Posterior vena cava (tissue), 2 donors: ENCODE measurements at places on chromosomes 12 and 14.
A peak's percentile ranks its signal among the peaks of the same experiment; 100 is the strongest.

GRCh38 chr14:21037156-21037555 is 2.5 kb upstream of the RNASE13 start:
- DNase-seq, result no peak

GRCh38 chr12:7638760-7639555 is 26.8 kb downstream of the APOBEC1 start:
- peak; percentile 86 for DNase-seq

DNA sequence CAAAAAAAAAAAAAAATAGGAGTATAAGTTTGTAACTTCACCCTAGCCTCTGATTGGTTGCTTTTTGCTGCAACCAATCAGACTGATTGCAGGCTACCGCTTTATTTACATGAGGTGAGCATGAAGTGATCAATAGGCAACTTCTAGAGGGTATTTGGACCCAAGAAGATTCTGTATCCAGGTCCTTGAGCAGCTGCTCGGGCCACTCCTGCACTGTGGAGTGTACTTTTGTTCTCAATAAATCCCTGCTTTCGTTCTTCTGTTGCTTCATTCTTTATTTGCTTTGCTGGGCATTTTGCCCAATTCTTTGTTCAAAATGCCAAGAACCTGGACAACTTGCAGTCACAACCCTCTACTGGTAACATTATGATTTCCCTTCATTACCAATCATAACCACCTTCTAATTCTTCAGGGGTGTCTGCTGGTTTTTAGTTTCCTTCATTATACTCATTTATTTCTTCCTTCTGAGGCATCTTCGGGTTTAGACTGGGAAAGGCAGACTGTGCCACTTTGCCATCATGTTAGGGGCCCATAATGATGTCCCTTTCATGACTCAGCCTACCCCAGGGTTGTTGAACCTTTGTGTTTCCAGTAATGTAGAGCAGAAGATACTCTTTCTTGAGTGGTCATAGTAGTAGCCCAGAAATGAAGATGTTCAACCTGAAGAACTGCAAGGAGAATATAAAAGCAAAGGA is 43.4 kb upstream of the LIMA1 start:
- no peak for DNase-seq

GRCh38 chr12:132507656-132508490 is 17.9 kb downstream of the FBRSL1 start:
- DNase-seq, result no peak

- DNase-seq, result peak; percentile 92
These were observed 628 bp upstream of the TSHR start for GRCh38 chr14:80954687-80955299.

- no peak for DNase-seq
These were observed 9.2 kb upstream of the RAD52 start for GRCh38 chr12:958588-959123.

DNA sequence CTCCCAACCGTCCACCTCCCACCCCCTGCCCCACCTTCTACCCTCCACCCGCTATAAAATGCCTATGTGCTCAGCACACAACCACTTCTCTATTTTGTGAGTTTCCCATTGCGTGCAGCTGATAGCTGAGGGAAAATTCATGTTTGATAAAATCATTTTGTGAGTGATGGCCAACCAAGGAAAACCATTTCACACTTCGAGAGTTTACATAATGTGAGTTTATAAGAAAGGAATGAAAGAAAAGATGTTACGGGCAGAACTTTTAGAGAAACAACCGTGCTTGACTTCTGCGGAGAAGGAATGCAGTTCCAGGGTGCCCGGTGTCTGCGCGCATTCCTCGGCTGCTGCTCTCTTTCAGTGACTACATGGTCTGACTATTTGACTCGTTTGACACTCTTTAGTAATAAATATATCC is 140.9 kb downstream of the EFCAB11 start:
- DNase-seq, result no peak

- no peak for DNase-seq
These were observed 17.6 kb upstream of the CRIP2 start for GRCh38 chr14:105456736-105457617.

DNA sequence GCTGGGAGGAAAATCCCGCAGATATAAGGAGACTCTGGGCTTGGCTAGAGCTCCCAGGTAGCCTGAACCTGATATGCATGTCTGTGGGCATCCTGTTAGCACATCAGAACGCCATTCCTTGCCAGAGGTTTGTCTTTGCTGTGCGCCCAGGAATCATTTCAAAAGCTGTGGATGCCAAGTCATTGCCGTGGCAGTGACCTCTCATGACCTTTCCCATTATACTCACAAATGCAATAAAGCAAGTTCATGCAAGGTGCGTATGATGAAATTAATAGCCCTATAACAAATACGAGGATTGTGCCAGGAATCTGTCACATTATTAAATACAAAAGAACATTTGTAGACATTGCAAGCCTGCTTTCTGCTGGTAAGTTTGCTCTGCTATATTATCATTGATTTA is 229.1 kb upstream of the PELI2 start:
- no peak for DNase-seq

GRCh38 chr14:63045234-63045611 is at the start of gene KCNH5:
KCNH5 (minus strand) TSS chr14:63045458; CDS start chr14:63045186, 272 bp downstream.
- DNase-seq, result no peak

- DNase-seq, result no peak
These were observed at the start of gene OR4K14 for GRCh38 chr14:20019257-20019865. OR4K14 (minus strand) TSS chr14:20019307; CDS start chr14:20015193, 4,114 bp downstream.

DNA sequence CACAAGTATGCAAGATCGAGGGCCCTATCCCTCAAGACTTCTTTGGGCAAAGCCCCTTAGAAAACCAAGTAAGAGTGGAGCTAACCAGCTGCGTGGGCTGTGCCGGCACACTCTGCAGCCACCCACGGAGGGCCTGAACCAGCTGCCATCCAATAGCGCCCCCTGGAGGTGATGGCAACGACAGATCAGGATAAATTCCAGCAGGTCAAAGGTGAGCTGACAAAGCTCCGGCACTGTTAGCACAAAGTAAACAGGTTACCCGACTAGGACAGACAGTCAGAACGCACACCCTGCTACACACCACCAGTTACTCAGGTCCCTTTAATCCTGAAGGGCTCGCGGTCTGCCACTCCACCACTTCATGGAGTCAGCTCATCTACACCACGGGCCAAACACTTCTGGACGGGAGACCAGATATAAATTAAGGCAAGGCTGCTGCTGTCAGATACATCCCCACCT is 4.9 kb downstream of the ZBTB39 start:
- peak; percentile 86 for DNase-seq

GRCh38 chr12:42923583-42923982 is 334.0 kb upstream of the PRICKLE1 start:
- DNase-seq, result no peak
